ENCODE measurements at places on chromosomes 5 and 9.

GRCh38 chr5:153559926-153560325 is 69.5 kb downstream of the GRIA1 start:
- no peak for DNase-seq

GRCh38 chr9:126031116-126031515 is 283.9 kb downstream of the PBX3 start:
- DNase-seq: no peak

- no peak for DNase-seq
These were observed 64.3 kb upstream of the BOD1 start for GRCh38 chr5:173680660-173681242.

- DNase-seq: no peak
These were observed 47.0 kb upstream of the ZNF169 start for GRCh38 chr9:94212091-94212490.

DNA sequence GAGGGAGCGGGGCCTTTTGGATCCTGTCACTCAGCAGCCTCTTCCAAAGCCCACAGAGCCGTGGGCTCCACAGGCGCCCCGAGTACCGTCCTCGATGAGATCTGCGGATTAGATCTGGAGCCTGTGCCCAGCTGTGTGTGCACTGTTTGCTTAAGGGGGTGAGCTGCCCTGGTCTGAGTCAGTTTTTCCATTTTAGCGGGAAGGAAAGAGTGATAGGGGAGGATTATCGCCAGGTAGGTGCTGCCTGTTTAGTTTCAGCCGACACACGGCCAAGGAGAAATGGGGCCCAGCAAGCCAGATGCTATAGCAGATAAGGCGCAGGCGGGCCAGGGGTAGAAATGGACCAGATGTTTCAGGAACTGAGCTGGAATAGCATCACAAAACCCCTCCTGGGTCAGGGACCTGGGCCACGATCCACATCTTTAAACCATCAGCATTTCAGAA is 18.1 kb downstream of the COL5A1 start:
- DNase-seq: no peak

DNA sequence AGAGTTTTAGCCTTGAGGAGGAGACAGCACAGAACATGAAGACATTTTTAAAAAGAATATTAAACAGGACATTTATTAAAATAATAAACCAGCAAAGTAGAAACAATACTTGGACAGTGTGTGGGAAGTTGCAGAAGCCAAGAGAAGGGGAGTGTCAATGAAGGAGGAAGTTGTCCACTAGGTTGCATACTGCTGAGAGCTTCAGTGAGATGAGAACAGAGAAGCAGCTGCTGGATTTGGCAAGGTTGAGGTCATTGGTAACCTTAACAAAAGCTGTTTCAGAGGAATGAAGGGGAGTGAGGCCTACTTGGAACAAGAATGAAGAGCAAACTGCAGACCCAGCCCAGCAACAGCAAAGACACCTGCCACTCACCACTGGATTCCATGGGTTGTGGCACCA is 11.4 kb downstream of the BHMT start:
- DNase-seq: no peak

- no peak for DNase-seq
These were observed 2.7 kb downstream of the GZMA start for GRCh38 chr5:55104946-55105701.

DNA sequence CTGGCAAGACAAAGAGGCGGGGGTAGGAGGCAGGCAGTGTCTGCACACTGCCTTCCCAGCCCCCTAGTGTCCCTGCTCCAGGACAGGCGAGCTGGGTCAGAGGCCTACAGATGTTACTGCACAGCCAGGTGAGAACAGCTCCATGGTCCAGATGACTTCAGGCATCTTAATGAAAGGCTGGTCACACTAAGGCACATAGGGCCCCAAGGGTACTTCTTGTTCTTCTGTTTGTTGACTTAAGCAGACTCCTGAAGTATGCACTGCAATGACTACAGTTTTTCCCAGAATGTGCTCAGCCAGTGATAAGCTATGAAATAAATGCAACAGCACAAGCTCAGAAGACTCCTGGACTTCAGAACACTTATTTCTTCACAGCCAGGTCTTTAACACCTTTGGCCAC is 27.4 kb downstream of the ATPSCKMT start:
- DNase-seq: no peak

DNA sequence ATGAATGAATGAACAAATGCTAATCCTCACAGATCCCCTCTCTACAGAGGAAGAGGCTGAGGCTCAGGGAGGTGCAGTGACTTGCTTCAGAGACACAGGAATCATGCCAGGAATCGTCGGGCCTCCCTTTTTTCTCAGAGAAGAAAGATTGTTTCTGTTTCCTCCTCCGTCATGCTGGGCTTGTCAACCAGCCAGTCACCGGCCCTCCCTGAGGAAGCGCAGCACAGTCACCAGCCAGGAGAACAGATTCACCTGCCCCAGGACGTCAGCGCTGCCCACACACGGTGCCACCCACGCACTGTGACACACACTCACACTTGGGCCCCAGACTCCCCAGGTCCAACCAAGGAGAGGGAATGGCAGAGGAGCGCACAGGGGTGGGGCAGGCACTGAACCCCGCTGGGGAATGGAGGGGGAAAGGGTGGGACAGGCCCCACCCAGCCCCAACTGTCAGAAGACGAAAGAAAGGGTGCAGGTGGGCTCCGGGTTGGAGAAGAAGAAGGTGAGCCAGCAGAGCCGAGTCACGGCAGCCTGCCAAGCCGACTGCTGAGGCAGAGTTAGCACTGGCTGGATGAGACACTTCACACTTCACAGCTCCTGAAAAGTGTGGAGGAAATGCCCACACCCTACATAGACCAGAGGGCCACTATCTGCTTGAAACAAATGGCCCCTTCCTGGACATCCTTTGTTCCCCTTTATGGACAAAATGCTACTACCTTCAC is 13.8 kb upstream of the ERGIC1 start:
- no peak for DNase-seq

DNA sequence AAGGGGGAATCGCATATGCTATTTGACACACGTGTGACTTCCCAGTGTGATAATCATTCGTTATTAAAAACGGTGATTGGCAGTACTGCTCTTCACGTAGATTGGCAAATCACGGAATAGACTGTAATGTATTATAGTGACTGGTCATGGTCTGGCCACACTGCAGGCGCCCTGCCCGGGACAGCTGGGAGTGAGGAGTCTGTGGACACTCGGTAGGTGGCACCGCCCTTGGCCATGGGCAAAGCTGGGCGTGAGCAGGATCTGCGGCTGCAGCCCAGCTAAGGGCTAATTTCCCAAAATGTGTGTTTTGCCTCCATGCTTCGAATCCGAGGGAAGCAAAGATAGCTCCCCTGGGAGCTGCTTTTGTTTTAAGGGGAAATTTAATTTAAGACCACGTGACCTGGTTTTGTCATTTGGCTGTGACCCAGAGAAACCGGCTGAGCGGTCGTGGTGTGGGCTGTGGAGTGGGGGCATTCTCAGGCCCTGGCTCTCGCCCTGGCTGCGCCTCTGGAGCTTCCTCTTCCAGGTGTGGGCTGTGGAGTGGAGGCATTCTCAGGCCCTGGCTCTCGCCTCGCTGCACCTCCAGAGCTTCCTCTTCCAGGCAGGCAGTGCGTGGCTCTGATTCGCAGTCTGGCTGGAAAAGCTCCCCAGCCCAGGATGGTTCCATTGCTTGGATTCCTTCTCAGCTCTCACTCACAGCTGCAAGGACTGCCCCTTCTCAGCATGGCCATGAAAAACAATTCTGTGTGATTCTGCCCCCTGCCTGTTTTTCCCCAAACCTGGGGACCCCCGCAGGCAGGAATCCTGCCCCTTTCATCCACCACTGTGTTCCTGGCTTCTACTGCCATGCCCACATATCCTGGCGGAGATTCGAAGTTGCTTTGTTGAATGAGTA is 131.1 kb downstream of the OLFM1 start:
- no peak for DNase-seq

GRCh38 chr9:82127465-82127864 is 138.9 kb downstream of the SPATA31D1 start:
- no peak for DNase-seq

All from SK-N-MC (cell line).